Stimulated activated CD4-positive, alpha-beta T cell treated with anti-CD3 and anti-CD28 coated beads, TNF-alpha, amount 100 ng/mL, for 48 hours (primary cell): ENCODE measurements at places on chromosomes 7 and 10.

- DNase-seq = no peak
These were observed 717.8 kb downstream of the SORCS3 start for GRCh38 chr10:105358911-105359310.

DNA sequence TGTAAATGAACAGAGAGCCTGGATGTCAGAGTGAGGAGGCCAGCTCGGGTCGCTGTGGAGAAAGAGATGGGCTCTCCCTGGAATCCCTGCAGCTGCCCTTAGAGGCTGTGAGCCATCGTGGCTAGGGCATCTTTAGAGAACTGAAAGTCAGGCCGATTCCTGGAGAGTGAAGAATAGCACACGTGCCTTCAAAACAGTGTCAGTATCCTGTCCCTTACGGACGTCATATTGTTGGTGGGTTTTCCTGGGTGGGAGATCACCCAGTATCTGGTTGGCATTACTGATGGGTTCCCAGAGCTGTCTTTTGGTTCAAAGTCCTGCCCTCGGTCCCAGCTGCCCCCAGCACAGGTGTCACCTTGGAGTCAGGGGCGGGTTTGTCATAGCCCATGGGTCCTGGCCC is 25.3 kb downstream of the IKZF1 start:
- no peak for DNase-seq

GRCh38 chr7:17501441-17502212 is 203.2 kb downstream of the AHR start:
- DNase-seq = no peak

DNA sequence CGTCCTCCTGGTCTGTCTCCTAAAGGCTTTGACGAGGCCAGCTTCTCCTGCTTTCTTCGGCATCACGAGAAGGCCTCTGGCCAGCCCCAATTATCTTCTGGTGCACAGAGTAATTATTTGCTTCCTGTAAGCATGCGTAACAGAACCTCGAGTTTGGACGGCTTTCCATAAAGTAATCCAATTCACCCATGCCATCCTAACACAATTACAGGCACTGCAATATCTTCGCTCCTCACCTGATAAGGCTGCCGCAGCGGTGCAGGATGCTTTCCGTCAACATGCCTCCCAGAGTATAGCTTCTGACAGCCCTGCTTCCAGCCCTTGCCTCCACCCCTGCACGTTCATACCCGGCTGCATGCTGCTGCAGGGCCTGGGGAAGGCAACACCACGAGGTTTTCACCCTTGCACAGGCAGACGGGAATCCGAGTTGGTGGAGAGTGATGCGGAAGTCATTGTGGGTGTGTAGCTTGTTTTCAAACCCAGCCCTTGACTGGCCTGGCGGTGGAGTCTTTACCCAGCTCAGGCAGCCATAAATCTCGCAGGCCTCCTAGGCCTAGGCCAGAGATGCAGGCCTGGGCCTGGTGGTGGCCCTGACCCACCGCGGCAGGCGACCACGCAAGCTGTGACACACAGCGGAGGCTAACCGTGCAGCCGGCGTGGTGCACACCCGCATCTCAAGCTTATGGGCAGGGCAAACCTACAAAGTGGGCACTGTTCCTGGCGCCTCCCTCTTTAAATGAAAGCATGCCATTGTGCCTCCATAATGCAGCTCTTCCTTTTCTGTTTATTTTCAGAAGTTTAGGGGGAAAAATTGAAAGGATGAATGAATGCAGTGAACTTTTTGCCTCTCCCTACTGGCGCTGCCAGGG is 12.7 kb downstream of the EBF3 start:
- no peak for DNase-seq

DNA sequence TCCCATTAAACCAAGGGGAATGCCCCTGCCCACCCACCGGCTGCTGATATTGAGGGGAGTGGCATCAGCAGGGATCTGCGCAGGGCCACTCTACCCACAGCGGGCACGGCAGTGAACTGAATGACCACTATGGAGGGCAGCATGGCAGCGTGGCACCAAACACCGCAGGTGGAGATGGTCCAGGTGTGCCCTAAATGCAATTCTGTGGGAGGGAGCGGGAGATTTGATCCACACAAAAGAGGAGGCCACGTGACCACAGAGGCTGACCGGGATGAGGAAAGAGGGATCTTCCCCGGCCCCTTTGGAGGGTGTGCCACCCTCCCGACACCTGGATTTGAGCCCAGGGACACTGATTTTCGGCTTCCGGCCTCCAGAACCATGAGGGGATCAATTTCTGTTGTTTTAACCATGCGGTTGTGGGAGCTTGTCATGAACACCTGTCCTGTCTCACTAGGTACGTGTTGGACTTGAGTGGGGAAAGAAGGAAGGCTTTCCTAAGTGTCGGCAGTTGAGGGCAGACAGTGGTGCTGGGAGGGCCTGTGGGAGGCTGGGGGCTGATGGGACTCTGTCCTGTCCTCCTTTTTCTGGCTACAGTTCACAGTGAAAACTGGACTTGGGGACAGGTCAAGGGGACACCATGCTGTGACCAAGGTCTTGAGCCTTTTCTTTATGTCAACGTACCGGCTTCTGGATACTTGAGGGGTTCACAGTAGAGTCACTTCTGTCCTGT is 66.1 kb downstream of the CFAP46 start:
- DNase-seq = no peak

DNA sequence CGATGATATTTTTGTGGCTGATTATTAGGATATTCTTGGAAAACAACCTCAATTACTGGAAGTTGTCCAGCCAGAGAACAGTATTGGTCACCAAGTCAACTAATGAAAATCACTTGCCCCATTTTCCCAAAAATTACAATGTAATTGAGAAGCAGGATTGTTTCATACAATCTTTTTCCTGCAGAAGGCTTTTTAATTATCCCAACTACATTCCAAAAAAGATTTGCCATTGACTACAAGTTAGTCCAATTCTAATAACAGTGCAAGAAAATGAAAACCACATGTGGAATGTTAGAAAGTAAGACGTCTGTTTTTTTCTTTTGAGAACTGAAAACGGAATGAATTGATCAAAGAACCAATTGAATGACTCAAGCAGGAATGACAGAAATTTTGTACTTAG is 1195.8 kb downstream of the SORCS1 start:
- no peak for DNase-seq

GRCh38 chr7:123352973-123353372 is 153.2 kb upstream of the SLC13A1 start:
- no peak for DNase-seq

GRCh38 chr7:106484562-106484961 is 176.4 kb downstream of the CCDC71L start:
- DNase-seq = no peak

DNA sequence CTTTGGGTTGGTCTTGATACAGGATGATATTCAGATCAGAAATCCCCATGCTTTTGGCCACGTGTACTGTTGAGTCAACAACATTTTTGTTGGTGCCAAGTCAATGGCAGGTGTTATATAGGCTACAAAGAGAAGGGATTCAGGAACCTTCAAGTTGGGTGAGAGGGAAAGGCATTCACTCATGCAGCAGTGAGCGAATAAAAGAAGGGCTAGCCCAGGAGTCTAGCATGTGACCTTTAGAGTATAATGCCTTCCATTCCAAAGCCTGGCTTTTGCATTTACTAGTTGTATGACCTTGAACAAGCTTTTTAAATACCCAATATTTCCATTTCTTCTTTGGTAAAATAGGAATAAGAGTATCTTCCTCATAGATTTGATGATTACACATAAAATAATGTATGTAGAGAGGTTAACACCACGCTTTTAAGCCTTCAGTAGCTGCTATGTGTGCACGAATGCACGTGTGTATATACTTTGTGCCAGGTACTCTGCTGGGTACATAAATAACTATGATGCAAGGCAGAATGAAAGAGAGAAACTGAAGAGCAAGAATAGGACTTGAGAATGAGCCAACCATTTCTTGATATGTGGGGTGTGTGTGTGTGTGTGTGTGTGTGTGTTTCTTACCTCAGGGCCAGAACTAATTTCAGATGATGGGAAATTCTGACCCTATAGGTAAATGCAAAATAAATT is 163.6 kb downstream of the PDE1C start:
- no peak for DNase-seq

- no peak for DNase-seq
These were observed 47.4 kb downstream of the HOXA1 start for GRCh38 chr7:27048438-27048837.

GRCh38 chr7:44285561-44285960 is 39.8 kb downstream of the CAMK2B start:
- DNase-seq = no peak

GRCh38 chr10:74968667-74969061 is 142.3 kb downstream of the KAT6B start:
- no peak for DNase-seq

DNA sequence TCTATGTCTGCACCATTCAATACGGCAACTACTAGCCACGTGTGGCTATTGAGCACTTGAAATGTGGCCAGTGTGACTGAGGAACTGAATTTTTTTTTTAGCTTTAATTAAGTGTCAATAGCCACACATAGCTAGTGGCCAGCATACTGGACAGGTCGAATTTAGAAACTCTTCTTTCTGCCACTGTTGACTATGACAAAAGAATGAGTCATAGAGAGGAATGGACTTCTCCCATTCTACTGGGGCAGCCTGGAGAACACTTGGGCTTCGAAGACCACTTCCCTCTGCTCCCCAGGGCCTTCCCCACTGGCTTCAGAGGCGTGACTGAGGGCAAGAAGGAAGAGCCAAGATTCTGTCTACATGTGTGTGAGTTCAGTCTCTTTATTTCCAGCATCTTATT is 137.5 kb downstream of the SNX10 start:
- no peak for DNase-seq

- no peak for DNase-seq
These were observed 127.3 kb downstream of the CAMK1D start for GRCh38 chr10:12476656-12477055.

- no peak for DNase-seq
These were observed 27.8 kb upstream of the APBB1IP start for GRCh38 chr10:26410356-26410755.

DNA sequence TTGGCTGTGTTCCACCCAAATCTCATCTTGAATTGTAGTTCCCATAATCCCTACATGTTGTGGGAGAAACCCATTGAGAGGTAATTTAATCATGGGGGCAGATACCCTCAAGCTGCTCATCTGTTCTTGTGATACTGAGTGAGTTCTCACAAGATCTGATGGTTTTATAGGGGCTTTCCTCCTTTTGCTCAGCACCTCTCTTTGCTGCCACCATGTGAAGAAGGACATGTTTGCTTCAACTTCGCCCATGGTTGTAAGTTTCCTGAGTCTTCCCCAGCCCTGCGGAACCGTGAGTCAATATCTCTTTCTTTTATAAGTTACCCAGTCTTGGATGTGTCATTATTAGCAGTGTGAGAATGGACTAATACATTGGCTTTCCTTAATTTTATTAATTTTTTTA is 527.8 kb downstream of the MDFIC start:
- DNase-seq = no peak

- DNase-seq = no peak
These were observed 335.2 kb upstream of the ZNF32 start for GRCh38 chr10:43983856-43984271.

- no peak for DNase-seq
These were observed 117.5 kb downstream of the CAMK1D start for GRCh38 chr10:12466704-12467305.

GRCh38 chr10:125765835-125766234 is 9.8 kb downstream of the MMP21 start:
- no peak for DNase-seq

DNA sequence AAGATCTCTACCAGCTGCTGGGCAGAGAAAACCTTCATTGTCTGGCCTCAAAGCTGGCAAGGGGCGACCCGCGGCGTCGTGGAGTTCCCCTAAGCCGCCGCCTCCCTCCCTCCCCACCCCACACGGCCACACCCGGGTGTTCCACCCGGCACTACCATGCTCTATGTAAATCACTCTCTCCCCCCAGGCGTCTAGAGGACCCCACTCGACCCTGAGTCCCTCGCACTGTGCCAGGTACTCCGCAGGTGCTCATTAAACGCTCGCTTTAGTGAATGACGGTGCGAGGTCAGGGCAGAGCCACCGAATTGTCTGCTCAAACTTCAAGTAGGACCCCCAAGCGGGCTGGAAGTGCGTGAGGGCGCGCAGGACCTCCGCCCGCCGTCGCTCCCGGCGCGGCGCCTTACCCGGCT is 628 bp downstream of the PARP12 start:
- no peak for DNase-seq

DNA sequence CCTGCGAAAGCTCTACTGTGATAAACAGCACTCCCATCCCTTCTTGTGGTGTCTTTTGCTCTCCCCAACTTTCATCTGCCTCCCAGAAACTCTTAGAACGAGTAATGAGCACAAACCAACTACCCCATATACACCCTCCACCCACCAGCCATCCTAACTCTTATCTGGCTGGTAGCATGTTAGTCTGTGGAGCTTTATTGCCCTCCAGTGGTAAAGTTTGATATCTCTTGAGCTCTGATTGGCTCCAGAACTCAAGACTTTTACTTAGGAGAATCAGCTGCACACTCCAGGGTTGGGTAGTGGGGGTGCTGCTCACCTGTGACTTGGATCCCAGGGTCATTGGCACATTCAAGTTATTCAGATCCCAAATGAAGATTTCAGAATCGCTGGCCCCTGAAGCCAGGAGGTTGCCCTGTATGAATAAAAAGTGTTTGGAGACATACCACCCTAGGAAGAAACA is 10.9 kb downstream of the SEC31B start:
- DNase-seq = no peak

DNA sequence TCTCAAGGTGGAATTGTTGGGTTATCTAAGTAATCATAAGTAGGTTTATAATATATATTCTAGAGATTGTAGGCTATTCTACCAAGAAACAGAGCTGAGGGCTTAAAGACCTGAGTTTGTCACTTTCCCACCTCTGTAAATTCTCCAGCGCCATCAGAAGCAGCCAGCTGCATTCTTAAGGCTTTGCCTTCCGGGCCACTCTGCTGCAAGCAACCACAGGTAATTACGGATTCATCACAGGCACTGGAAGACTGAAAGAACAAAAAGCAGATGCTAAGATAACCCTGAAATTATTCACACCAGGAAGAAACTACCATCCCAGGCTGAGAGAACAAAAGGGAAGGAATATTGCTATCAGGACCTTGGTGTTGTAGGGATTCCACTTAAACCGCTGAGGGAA is 137.8 kb upstream of the JCAD start:
- DNase-seq = no peak

- no peak for DNase-seq
These were observed 91.6 kb downstream of the AKR1D1 start for GRCh38 chr7:138167869-138168296.

- DNase-seq = no peak
These were observed 51.6 kb upstream of the PAX2 start for GRCh38 chr10:100693821-100694220.

DNA sequence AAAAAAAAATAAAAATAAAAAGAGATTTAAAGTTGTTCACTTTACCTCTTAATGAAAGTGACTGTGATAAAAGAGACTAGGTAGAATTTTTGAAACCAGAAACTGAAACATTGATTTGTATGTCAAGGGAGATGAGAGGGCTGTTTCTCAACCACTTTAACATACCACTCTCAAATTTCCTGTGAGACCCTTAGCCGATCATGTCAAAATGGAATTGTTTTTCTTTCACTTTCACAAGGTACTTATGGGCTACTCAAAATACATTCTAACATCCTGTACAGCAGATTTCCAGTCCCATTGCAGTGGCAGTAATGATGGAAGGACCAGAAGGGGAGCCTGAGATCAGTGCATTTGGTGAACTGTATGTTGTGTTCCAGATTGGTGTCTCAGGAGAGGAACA is 261.2 kb downstream of the PPP1R3A start:
- DNase-seq = no peak
